ENCODE measurements at places on chromosomes 7 and 10. TPM values are rescaled to one million over a fixed set of nuclear protein-coding genes. Genes with fewer than 3 reads are reported as not detected.

Gene RAPGEF5
- total RNA-seq: 11.4 TPM

Gene GJD4
- not detected for total RNA-seq

Gene FAM25C
- not detected for total RNA-seq

Gene SEMA3E
- total RNA-seq: 0.12 TPM

Gene IGFBP3
- 46.0 TPM for total RNA-seq

Gene NKX2-3
- total RNA-seq: not detected

Gene IGF2BP3
- not detected for total RNA-seq

Gene HYAL4
- total RNA-seq: not detected

DNA sequence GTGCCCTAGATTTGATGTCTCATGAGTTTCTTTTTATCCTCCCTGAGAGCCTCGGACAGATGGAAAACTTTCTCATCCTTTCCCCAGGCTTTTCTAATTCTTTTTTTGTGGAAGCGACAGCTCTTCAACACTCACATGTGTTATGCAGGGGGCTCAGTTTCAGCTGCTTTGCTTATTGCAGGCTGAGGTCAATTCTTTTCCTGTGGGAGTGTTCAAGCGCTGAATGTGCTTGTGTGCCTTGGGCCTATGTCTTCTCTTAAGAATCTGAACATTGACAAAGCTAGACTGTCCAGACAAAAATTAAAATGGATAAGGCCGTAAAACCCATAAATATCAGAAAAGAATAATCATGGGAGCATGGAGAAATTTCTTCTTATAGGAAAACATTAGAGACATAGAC is 125.2 kb upstream of the STEAP4 start:
- DNase-seq: no peak

- DNase-seq: no peak
Measured at GRCh38 chr7:150406567-150407421, 27.7 kb downstream of the ZNF775 start.

DNA sequence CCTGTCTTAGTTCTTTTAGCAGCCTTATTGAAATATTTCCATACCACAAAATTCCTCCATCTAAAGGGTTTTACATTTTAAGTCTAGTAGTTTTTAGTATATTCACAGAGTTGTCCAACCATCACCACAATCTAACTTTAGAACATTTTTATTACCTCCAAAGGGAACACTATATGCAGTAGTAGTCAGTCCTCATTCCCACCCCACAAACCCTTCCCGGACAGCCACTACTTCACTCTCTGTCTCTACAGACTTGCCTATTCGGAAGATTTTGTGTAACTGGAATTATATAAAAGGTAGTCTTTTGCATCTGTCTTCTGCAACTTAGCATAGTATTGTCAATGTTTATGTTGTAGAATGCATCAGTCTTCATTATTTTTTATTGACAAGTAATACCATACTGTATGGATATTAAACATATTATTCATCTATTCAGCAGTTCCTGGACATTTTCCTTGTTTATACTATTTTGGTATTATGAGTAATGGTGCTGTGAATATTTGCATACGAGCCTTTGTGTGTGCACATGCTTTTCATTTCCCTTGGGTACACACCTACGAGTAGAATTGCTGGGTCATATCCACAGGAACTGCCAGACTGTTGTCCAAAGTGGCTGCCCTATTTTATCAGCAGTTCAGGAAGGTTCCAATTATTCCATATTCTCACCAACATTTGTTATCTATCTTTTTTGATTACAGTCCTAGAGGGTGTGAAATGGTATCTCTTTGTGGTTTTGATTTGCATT is 60.9 kb upstream of the LANCL2 start:
- no peak for DNase-seq

GRCh38 chr7:122123746-122124145 is 20.3 kb downstream of the AASS start:
- no peak for DNase-seq

- no peak for DNase-seq
Measured at GRCh38 chr10:1661859-1662437, 75.4 kb downstream of the ADARB2 start.

DNA sequence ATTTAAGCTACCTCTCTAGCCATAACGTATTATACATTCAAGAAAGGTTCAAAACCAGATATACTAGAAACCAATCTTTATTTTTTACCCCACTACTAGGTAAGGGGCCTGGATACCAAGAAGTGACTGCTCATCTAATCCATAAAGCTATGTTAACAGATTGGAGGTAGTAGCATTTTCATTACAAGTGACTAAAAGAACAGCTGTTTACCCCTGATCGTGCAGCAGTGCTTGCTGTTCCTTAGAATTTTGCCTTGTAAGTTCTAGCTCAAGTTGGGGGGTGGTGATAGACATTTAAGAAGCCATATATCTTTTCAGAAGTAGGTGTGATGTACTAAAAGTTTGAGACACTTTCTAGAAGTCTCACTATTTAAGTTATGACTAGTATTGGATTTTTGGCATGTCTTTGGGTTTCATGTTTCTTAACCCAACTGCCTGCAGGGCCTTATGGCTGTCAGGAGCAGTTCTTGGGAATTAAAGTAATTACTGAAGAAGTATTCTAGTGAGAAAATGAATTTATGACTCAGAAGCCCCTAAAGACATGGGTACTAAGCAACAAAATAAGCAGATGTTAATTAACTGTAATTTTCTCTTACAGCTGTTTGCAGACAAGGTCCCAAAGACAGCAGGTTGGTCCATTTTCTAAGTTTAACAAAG is 2.3 kb downstream of the PPIA start:
- no peak for DNase-seq

GRCh38 chr7:155378580-155378934 is 79.4 kb upstream of the EN2 start:
- DNase-seq: no peak

GRCh38 chr10:92914478-92915325 is 66.4 kb downstream of the EXOC6 start:
- DNase-seq: no peak

DNA sequence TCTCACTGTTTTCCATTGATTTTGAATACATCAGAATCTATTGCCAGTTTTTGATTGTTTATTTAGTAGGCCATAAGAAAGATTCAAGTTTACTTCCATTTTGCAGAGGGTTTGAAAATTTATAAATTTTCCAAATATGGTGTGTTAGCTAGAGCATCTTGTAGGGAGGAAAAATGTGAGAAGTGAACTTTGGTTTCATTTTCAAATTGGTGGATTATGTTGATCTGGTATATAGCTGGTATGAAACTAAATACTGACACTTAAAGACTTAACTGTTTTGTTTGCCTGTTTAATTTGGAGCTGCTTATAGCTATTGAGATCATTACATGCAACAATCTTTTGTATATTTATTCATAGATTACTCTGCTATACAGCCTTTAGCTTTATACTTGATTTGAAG is 108.1 kb downstream of the ADAM22 start:
- DNase-seq: no peak

DNA sequence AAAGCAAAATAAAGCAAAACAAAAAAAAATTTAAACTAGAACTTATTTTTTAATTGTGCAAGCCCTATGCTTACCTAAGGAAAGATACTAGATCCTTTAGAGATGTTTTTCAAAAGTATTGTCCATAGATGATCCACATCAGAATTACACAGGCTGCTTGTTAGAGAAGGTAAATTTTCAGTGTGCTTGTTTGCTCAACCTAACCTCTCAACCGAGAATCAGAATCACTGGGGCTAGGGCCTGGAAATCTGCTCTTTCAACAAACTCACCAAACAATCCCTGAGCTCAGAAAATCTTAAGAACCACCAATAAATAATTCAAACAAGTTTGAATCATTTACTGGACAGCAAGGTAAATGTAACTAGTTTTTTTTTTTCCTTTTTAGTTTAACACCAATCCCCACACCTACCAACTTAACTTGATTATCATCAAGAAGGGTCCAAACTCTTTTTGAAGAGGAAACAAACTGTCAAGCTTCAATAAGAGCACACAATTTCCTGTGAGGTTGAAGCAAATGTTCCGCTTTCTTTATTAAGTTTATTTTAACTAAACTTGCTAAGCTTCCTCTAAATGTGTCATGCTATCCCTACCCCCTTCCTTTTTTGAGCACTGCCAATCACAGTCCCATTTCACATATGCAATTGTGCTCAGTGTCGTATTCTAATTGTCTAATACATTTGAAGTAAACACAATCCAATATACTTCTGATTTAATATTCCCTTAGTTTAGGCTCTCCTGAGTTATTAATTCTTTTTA is 7.4 kb upstream of the TSPAN33 start:
- DNase-seq: no peak

DNA sequence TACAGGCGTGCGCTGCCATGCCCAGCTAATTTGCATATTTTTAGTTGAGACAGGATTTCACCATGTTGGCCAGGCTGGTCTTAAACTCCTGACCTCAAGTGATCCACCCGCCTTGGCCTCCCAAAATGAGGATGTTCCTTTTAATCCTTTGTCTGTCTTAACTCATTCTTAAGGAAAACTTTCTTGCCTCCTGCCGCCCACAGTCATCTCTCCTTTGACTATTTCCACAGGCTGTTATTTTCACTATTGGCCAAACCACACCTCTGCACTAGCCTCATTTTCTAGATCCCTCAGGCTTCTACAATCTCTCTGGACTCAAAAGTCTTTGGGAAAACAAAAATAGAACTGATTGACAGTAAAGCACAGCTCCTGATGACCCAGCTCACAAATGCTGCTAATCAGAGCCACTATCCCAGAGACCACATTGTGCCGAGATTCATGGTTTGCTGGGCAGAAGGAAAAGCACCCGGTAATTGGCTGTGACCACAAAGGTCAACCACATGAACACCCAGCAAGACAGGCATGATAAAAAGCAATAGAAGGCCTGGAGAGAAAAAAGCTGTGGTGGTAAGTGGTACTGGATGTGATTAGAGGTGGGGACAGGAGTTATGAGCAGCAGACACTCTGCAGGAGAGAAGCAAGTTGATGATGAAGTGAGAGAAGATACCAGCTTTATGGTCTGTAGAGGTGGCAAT is 44.1 kb upstream of the ZNRF2 start:
- DNase-seq: no peak

GRCh38 chr7:47771990-47772360 is 176.3 kb downstream of the PKD1L1 start:
- no peak for DNase-seq

- DNase-seq: no peak
Measured at GRCh38 chr10:103847909-103848468, 7.4 kb downstream of the SH3PXD2A start.

- DNase-seq: peak; percentile 18
Measured at GRCh38 chr7:121873289-121874194, 581 bp downstream of the PTPRZ1 start.

GRCh38 chr10:132551093-132551807 is 13.7 kb downstream of the INPP5A start:
- DNase-seq: no peak

All from left ventricle myocardium superior (tissue), 1 donor.